ENCODE measurements at places on chromosomes 16 and 17.

GRCh38 chr17:66711881-66712321 is 123.0 kb upstream of the CACNG5 start:
- DNase-seq: no peak

- DNase-seq: peak; percentile 100
These were observed 6.7 kb upstream of the CD68 start for GRCh38 chr17:7572588-7573323.

DNA sequence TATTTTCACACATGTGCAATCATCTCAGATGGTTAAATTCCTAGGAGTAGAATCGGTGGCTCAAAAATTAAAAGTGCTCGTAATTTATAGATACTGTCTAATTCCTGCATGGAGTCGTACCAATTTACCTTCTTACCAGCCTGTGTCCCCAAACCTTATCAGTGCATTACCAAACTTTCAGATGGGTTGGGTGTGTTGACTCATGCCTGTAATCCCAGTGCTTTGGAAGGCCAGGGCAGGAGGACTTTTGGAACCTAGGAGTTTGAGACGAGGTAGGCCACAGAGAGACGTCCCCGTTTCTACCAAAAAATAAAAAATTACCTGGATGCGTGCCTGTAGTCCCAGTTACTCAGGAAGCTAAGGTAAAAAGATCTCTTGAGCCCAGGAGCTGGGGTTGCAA is 34.5 kb upstream of the GPRC5B start:
- no peak for DNase-seq

GRCh38 chr16:79897104-79897452 is 296.5 kb upstream of the MAF start:
- DNase-seq: no peak

GRCh38 chr17:65226227-65226626 is 89.1 kb downstream of the RGS9 start:
- no peak for DNase-seq

DNA sequence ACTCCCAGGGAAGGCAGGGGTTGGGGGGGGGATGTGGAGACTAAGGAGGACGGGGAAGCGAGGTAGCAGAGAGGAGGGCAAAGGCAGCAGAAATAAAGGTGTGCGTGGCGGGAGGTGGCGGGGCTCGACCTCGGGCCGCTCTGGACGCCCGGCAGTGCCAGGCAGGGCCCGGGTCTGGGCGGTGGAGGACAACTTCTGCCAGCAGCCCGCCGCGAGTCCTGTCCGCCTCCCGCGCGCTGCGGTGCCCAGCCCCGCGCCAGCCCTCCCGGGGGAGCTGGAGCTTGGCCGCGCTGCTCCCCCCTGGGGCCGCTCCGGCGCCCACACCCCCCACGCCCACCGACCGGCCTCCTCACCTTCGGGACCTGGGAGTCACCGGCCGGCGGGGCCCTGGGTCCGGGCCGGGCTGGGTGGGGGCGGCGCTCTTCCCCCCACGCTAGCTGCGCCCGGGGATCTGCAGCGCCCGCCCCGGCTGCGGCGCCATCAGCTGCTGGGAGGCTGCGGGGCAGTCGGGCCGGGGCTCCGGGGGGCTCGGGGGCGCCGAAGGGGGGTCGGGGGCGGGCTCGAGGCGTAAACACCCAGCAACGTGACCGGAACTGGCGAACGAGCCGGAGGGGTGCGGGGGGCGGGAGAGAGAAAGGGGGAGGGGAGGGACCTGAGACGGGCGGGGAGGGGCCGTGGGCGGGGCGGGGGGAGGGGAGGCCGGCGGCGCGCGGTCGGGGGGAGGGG is at the start of gene CCDC92B:
TSS of gene CCDC92B (minus strand) at position 595 of the 726 bp plus-strand sequence. CDS start 14,507 bp downstream, outside the sequence.
- DNase-seq: peak; percentile 27

- DNase-seq: peak; percentile 49
These were observed 597 bp downstream of the LIG3 start for GRCh38 chr17:34980681-34981537.

DNA sequence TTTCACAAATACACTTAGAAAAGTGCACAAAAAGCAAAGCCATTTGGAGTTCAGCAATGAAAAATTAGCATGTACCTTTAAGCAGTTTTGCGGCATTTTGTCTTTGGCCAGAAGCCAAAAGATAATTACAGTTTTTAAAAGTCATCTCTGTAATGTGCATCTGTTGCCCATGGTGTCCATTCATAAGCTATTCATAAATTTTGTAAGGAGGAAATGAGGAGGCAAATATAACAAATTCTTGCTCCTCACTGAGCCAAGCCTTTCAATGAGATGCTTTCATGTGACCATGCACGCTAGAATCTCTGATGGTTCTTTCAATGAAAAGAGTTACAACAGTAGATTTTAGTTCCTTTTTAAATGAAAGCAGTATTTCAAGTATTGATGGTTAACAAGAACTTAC is 247.1 kb upstream of the MON1B start:
- peak; percentile 18 for DNase-seq

DNA sequence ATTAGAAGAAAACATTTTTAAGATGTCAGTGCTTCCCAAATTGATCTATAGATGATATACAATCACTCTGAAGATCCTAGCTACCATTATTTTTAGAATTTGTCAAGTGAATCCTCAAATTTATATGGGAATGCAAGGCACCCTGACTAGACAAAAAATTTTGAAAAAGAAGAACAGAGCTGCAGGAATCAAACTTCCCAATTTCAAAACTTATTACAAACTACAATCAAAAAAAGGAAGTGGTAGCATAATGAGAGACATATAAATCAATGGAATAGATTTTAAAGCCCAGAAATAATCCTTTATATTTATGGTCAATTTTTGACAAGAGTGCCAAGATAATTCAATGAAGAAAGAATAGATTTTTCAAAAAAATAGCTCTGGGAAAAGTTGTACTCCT is 198.3 kb upstream of the KCNJ16 start:
- DNase-seq: no peak

- DNase-seq: no peak
These were observed 13.4 kb downstream of the MYO1D start for GRCh38 chr17:32863559-32863958.

DNA sequence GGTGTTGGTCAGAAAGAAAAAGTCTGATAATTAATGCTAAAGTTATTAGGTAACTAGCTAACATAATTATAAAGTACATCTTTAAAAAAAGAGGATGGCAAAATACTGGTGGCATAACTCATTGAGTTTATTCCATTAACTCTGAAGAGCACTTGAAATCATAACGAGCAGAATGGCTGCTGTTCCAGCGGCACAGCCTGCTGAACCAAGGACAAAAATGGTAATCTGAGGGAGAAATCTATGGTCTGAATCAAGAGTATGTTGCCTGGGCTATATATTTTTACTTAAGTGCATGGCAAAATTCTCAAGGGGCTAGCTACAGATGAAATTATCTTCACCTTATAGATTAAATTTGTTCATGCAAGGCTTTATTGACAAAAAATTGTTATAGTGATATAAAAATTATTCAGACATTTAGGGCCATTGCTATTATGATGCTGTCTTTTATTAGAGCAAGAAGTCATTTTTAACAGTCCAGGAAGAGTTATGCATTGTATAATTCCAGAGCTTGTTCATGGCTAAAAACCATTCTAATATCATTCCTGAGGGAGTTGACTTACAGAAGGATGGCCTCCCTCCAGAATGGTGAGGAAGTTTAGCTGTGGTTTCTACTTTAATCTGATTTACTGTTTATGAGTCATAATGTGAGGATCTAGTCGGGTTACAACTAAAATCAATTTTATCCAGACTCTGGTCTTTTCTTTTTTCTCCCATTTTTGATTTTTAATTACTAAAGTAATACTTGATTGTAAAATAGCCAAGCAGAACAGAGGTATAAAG is 41.4 kb upstream of the ANKFN1 start:
- DNase-seq: no peak

GRCh38 chr16:88777471-88778270 is 7.3 kb downstream of the PIEZO1 start:
- DNase-seq: no peak

DNA sequence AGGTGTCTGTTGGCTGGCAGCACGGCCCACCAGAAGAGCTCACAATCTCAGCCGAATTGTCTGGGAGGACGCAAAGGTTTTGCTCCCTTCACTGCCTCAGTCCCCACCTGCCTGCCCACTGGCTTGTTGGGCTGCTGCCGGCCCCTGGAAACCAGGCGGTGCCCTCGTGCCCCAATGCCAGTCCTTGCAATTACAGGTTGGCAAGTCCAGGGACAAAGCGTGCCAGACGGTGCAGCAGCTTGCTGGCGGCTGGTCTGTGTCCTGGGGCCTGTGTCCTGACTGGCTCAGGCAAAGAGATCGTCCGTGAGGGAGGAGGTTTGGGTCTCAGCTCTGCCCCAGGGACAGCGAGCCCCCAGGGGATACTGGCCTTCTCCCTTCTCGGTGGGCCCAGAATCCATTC is 24.6 kb upstream of the SPNS2 start:
- DNase-seq: no peak

- DNase-seq: no peak
These were observed 190.7 kb upstream of the DYNLRB2 start for GRCh38 chr16:80350061-80350460.

- DNase-seq: no peak
These were observed 48.9 kb downstream of the IRX6 start for GRCh38 chr16:55372792-55373488.

DNA sequence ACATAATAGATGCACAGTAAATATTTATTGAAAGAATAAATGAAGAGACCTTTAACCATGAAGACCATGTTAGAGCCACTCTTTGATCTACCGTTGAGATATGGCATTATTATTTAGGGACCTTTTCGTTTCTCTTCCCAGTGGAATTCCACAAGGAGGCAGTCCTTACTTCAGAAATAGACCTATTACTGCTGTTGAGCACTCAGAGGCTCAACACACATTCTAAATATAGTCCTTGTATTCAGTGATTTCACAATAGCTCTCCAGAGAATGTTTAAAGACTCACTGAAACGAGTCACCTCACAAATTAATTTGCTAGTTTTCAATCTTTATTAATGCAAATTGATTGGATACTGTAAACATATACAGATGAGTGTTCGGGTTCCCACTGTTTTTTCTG is 603.8 kb downstream of the CDH8 start:
- DNase-seq: no peak

GRCh38 chr16:3012246-3012645 is 477 bp upstream of the CLDN9 start:
- DNase-seq: peak; percentile 81

GRCh38 chr17:58352596-58353388 is 791 bp upstream of the SUPT4H1 start:
- no peak for DNase-seq

- no peak for DNase-seq
These were observed 41.7 kb downstream of the EFCAB5 start for GRCh38 chr17:29982991-29983653.

- peak; percentile 45 for DNase-seq
These were observed 11.5 kb upstream of the ZC3H18 start for GRCh38 chr16:88558457-88559442.

DNA sequence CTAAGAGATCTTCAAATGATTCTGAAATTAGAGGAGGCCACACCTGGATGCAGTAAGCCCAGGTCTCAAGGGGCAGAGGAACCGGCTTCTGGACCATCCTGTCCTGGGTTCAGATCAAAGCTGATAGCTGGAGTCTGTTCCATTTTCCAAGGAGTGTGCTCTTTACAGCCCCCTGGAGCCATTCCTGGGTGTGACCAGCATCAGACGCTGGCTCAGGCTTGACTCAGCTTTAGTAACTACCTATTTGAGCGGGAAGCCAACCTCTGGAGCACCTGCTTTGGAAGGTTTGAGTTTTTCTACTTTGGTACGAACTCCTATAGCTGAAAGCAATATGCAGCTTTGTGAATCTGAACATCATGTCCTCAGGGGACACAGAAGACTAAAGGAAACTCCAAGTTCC is 12.9 kb upstream of the BBS2 start:
- no peak for DNase-seq

GRCh38 chr16:80741724-80742123 is 62.7 kb downstream of the CDYL2 start:
- no peak for DNase-seq

DNA sequence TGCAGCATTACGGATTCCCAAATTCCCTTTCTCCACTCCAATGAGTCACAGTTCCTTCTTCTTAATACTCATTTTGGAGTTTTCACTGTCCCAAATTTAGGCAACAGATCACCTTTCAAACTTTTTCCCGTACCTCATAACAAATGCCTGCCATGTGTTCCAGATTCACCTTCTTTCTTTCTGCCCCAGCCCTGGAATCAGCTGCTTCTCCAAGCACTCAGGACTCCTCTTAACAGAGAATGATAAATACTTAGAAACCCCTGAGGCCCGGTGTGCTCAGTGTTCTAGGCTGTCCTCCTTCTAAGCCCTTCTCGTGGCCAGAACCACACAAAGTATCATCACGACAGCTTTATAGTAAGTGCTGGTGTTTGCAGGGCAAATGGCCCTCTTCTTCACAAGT is 14.9 kb downstream of the CSNK1D start:
- DNase-seq: no peak
